ENCODE measurements at places on chromosomes 6 and 20. TPM values are rescaled to one million over a fixed set of nuclear protein-coding genes. Genes with fewer than 3 reads are reported as not detected.

FAM209B gene
- 1.5 TPM for total RNA-seq

SENP6 gene
- 79.4 TPM for total RNA-seq

C6orf58 gene
- total RNA-seq = not detected

KCNB1 gene
- 0.07 TPM for total RNA-seq

HLA-G gene
- 1.2 TPM for total RNA-seq

SLC12A5 gene
- not detected for total RNA-seq

MAS1 gene
- not detected for total RNA-seq

IPCEF1 gene
- 1.5 TPM for total RNA-seq

TSHZ2 gene
- total RNA-seq = 29.5 TPM

TP53RK gene
- total RNA-seq = 15.5 TPM

BNIP5 gene
- not detected for total RNA-seq
